Sciatic nerve (tissue), 2 donors: ENCODE measurements at places on chromosomes 12 and 14.
A peak's percentile ranks its signal among the peaks of the same experiment; 100 is the strongest.

DNA sequence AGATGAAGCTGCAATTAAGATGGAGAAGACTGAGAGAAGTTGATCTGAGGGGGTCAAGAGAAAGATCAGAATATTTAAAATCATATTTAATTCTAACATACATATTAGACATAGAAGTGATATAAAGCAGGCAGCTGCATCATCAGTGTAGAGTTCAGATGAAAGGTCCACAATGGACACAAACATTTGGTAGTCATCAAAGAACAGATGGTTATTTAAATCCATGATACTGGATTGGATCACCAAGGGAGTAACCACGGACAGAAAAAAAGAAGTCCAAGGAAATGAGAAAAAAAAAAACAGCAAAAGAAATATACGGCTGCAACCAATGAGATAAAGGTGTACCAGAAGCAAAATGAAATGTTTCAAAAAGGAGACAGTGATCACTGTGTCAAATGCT, 20.1 kb downstream of the NOVA1 start:
- no peak for DNase-seq

DNA sequence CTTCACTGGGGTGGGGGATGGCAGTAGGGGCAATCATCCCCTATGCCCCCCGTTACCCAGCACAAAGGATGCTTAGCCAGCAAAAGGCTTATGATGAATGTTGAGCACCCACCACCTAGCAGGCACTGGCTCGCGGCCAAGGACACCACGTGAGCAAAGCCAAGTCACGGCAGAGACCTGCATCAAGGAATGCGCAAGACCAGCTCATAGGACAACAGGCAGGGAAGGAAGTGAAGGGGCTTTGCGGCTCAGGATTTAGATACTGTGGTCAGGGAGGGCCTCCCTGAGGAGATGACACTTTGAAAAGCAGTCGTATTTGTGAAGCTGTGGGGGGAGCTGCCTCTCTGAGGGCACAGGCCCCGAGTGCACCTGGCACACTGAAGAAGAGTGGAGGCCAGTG, 32.8 kb downstream of the SH2B3 start:
- DNase-seq, result no peak

GRCh38 chr12:2439332-2440100, 355.3 kb upstream of the FKBP4 start:
- no peak for DNase-seq

DNA sequence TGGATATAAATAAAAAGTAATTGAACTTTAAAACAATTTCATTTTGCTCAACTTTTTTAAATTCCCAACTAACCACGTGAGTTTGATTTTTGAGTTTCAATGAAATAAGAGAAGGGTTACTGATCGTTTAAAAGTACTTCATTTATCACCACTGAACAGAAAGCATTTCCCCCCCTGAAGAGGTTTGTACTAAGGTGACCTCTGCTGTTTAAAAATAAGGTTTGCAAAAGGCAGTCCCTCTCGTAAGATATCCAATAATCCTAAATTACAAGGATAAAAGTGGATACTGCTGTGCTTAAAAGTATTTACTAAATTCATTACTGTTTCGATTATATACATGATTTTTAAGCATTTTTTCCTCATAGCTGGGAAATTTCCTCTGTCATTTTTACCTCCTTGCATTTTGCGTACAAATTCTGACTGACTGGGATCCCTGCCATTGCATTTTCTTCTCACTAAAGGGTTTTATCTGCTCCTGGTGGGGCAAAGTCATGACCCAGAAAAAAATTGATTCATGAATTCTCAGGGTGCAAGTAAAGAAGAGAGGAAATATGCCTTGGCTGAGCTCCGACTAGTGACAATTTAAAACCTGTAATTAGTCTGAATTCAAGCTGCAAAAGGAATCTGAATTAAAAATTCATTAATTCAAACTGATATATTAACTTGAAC, 463.8 kb downstream of the PRKD1 start:
- DNase-seq, result no peak

GRCh38 chr14:76138758-76139723, 12.7 kb upstream of the GPATCH2L start:
- no peak for DNase-seq

DNA sequence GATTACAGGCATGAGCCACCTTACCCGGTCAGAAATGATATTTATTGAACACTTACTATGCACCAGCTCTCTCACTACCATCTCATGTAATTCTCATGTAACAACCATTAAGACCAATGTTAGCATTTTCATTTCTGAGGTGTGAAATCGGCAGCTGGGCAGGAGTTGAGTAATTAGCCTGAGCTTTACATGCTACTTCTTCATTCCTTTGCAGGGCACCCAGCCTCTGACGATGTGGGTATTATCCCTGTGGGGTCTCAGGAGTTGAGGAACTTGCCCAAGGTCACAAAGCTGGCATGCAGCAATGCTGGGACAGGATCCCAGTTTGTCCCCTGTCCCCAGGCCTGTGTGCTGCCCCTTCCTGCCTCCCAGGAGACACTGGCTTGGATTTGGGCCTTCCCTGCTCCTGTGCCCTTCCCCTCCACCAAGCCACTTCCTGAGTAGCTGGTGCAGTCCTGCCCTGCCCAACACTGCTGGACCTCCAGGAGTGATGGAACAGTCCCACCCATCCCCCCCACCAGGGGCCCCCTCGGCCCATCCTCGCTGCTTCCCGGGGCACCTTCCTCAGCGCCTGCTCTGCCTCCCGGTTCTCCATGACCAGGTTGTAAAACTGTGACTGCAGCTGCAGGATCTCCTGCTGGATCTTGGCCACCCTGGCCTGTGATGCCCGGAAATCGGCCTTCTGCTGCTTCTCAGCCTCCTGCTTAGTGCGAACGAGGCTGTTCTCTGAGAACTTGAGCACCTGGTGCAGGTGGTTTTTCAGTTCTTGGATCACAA, 14.7 kb downstream of the RITA1 start:
- DNase-seq, result no peak

- DNase-seq, result peak; percentile 32
Observed at GRCh38 chr12:34405286-34406227, 383.3 kb downstream of the ALG10 start.

DNA sequence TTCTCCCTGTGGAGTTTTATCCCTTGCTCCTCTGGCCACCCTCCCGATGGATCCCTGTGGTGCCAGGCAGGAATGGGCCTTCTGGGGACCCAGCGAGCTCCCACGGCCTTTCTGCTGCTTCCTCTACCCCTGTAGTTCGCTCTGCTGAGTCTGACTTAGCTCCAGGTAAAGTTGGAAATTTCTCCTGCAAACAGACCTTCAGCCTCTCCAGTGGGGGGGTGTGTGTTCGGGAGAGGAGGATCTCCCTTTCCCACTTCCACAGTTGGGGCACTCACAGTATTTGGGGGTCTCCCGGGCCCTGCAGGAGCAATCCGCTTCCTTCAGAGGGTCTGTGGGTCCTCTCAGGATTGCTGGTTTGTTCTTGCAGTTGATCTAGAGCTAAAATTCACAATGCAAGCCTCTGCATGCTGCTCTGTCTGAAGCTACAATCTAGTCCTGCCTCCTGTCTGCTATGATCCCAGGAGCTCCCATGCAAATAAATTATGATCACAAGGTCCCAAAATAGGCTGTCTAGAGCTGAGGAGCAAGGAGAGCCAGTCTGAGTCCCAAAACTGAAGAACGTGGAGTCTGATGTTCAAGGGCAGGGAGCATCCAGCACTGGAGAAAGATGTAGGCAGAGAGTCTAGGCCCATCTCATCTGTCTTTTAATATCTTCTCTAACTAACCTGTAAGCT, 18.3 kb downstream of the MTRFR start:
- DNase-seq, result no peak

GRCh38 chr12:105374303-105374702, 43.8 kb downstream of the C12orf75 start:
- DNase-seq, result no peak

- no peak for DNase-seq
Observed at GRCh38 chr12:11834931-11835330, 185.5 kb downstream of the ETV6 start.

DNA sequence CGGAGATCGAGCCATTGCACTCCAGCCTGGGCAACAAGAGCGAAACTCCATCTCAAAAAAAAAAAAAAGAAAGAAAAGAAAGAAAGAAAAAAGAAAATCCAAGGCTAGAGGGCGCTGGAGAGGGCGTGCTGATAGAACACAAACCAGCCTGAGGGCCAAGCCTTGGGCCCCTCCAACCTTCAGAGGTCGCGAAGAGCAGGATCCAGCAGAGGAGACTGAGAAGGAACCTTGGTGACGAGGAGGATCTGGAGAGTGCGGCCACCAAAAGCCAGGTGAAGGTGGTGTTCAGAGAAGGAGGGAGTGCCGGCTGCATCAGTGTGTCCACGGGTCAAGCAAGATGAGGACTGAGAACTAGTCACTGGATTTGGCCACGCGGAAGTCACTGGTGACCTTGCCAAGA, 4.1 kb upstream of the DYNC1H1 start:
- DNase-seq, result peak; percentile 53

GRCh38 chr14:22319526-22320361, 269.3 kb downstream of the DAD1 start:
- DNase-seq, result peak; percentile 76

- DNase-seq, result no peak
Observed at GRCh38 chr14:61041704-61042103, 60.7 kb downstream of the SLC38A6 start.

DNA sequence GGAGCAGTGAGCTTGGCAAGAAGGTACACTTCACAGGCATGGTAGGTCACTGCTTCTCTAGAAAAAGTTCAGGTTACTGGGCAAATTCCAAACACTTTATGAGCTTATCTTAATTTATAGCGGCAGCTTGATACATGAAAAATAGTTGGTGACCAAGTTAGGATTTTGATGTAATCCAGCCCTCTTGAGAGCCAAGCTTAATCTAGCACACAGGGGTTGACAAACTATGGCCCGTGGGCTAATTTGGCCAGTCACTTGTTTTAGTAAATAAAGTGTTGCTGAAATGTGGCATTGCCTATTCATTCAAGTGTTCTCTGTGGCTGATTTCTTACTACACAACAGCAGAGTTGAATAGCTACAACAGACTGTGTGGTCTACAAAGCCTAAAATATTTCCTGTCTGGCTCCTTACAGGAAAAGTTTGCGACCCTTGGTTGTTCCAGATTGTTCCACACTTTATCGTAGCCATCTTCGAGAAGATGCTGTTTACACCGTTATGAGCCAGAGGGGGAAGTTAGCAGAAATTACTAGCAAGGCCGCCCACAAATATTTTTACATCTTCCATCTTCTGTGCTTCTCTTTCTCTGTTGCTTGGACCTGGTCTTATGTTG, 120.9 kb downstream of the DAAM1 start:
- DNase-seq, result no peak
